ENCODE measurements at places on chromosomes 4 and X.

DNA sequence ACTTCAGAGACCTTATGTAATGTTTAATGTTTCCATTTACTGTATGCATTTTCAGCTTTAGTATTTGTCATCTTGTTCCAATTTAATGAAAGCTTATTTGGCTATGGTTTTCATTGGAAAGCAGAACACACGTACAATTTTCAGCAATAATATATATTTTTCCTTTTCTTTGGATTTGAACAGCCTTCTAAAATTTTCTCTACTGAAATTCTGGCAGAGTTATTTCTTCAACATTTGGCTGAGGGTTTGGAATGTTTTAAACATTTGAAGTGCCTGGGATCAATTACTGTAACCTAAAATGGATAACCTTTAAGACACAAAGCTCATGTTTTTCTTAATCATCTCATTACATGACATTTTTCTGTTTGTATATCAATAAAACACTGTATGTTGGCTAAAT, 156.9 kb downstream of the TENM3 start:
- DNase-seq: no peak

- no peak for DNase-seq
Measured at GRCh38 chr4:32145987-32146386, 1425.8 kb downstream of the PCDH7 start.

DNA sequence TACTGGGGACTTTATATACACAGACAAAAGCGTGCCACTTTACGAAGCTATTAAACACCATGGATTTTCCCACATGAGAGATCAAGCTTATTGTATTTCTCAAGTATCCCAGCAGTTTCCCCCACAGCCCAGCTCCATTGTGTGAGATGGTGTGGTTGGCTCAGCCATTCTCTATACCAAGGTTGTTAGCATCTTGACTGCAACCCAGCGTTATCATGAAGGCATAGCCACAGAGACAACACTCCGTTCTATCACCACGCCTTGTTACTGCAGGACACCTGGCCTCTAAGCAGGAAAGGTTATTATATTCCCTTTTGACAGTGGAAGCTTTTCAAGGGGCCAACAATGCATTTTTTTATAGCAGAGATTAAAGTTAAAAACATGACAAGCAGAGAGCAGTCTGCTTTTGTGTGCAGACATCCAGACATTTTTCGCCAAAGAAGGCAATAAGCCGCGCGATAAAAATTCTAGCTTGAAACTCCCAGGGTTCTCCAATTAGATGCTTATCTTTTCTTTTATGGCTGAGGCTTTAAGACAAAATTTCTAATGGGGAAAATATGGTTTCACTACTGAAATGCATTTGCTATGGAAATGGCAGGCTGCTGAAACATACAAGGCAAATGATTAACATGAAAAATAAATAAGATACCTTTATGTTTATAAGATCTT, 206.1 kb downstream of the MID1 start:
- DNase-seq: no peak

DNA sequence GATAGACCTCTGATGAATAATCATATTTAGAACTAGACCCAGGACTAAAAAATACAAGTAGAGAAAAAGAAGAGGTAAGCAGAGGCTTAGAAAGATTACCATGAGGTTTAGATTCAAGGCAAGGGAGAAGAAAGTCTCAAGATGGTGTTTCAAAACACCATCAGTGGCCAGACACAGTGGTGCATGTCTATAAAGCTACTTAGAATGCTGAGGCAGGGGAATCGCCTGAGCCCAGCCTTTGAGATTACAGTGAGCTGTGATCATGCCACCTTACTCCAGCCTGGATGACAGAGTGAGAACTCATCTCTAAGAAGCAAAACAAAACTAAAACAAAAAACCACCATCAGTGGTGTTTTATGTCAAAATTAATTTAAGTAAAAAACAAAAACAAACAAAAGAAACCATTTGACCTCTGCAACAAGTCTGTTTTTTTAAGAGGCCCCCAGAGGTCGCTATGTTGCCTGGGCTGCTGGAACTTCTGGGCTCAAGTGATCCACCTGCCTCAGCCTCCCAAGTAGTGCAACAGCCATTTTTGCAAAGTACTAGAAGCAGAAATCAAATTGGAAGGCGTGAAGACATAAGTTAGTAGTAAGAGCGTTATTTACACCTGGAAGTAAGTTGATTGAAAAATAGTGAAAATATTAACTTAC, 784.3 kb downstream of the ADGRL3 start:
- no peak for DNase-seq

- DNase-seq: no peak
Measured at GRCh38 chrX:40150503-40150902, 52.7 kb upstream of the BCOR start.

DNA sequence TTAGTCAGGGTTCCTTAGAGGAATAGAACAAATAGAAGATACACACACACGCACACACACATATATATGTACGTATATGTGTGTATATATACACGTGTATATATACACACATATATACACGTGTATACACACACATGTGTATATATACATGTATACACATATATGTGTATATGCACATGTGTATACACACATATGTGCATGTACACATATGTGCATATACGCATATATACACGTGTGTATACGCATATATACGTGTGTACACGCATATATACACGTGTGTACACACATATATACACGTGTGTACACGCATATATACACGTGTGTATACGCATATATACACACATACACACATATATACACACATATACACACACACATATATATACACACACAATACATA, 41.5 kb downstream of the ASMT start:
- DNase-seq: no peak

DNA sequence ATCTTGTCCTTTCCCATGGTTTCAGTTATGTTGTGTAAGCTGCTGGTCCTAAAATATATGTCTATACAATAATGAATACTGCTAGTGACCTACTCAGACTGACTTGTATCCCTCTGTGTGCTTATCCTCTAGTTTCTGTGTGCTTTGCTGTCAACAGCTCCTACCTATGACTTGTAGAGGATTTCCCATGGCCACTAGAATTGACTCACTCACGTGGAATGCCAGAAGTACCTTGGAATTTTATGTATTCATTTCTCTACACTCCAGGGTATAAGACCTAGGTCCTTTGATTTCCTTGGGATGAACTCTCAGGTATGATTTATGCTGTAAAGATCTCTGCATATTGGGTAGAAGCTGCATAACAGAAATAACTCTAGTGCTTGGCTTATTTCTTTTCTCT, 279.9 kb upstream of the SLIT2 start:
- no peak for DNase-seq

GRCh38 chrX:21374994-21375707, 933 bp downstream of the CNKSR2 start:
- peak; percentile 21 for DNase-seq

All from left ventricle myocardium superior (tissue), 1 donor.